Naive thymus-derived CD8-positive, alpha-beta T cell (primary cell): ENCODE measurements at places on chromosomes 6 and 20. TPM values are rescaled to one million over a fixed set of nuclear protein-coding genes. Genes with fewer than 3 reads are reported as not detected.

DNA sequence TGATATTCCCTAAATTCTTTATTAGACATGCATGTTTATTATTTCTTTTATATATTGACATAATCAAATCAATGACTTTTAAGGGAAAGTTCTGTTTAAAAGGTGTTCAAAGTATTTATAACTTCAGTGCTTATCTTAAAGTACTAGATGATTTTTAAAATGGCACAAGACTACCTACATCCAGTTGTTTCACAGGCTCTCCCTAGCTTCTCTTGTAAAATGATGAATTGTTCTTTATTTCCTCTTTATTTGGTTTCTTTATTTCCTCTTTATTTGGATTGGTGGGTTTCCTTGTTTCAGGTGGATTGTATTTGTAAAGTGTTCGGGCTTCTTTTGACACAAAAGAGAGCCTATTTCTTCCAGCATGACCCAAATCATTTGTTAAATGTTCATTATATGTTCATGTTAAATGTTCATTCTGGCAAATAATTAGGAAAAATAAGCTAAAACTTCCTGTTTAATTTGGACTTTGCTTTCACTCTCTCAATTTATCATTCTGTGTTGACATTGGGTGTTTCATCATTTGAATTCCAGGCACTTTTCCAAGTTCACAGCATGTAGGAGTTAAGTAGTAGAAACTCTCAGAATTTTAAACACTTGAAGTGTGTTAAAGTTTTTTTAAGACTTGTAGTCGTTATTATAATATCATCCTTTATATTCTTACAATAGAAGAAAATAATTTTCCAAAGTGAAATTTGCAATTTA, 24.6 kb downstream of the MLIP start:
- H3K4me1 ChIP-seq: no peaks in the 10 kb centered on the region
- no peak for DNase-seq
- H3K27me3 ChIP-seq: no peaks in the 10 kb centered on the region
- H3K27ac ChIP-seq: no peak overlapping the region

- H3K27ac ChIP-seq: peak overlapping the region; percentile 91
- H3K4me3 ChIP-seq: no peak overlapping the region
- H3K36me3 ChIP-seq: peaks cover 46% of the 10 kb centered on the region
- peaks cover 10% of the 10 kb centered on the region for H3K4me1 ChIP-seq
- H3K27me3 ChIP-seq: no peaks in the 10 kb centered on the region
- no peak for DNase-seq
Observed at GRCh38 chr20:58424218-58424969, 35.4 kb downstream of the VAPB start.

OR2H2 gene
- total RNA-seq: not detected

- H3K27ac ChIP-seq: no peak overlapping the region
- H3K4me3 ChIP-seq: no peak overlapping the region
Observed at GRCh38 chr20:63151554-63152321, 64.2 kb downstream of the YTHDF1 start.

GRCh38 chr20:61704661-61705060, 361.0 kb downstream of the TAF4 start:
- H3K27me3 ChIP-seq: no peaks in the 10 kb centered on the region
- peaks cover 2% of the 10 kb centered on the region for H3K36me3 ChIP-seq
- DNase-seq: no peak

LAMA4 gene
- not detected for total RNA-seq

GRCh38 chr6:170038251-170038650, 252.6 kb downstream of the DLL1 start:
- peaks cover 2% of the 10 kb centered on the region for H3K36me3 ChIP-seq
- no peak overlapping the region for H3K4me3 ChIP-seq
- no peak for DNase-seq
- peaks cover 2% of the 10 kb centered on the region for H3K4me1 ChIP-seq
